ENCODE measurements at places on chromosomes 12 and 14. TPM values are rescaled to one million over a fixed set of nuclear protein-coding genes. Genes with fewer than 3 reads are reported as not detected.

SLC25A47 gene
- total RNA-seq = not detected

HOXC9 gene
- total RNA-seq = 0.36 TPM

PLCZ1 gene
- not detected for total RNA-seq

TPPP2 gene
- not detected for total RNA-seq

OR4Q2 gene
- total RNA-seq = not detected

TCHP gene
- 21.6 TPM for total RNA-seq

FLVCR2 gene
- 11.8 TPM for total RNA-seq

LRFN5 gene
- total RNA-seq = 4.6 TPM

RFLNA gene
- 57.4 TPM for total RNA-seq

RNASE7 gene
- not detected for total RNA-seq

All from type B pancreatic cell (in vitro differentiated cells).